IMR-90 (cell line): ENCODE measurements at places on chromosomes 5 and 9.

GRCh38 chr9:127773272-127773671 lies 5.2 kb downstream of the SH2D3C start:
- no peak for DNase-seq

DNA sequence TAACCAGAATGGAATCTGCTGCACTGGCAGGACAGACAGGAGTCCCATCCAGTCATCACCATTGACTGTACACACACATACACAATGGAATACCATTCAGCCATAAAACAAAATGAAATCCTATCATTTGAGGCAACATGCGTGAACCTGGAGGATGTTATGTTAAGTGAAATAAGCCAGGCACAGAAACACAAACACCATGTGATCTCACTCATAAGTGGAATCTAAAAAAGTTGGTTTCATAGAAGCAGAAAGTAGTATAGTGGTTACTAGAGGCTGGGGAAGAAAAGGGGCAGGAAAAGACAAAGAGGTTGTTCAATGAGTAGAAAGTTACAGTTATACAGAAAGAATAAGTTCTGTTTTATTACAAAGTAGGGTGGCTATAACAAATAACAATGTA lies 884.0 kb upstream of the ACO1 start:
- no peak for DNase-seq

GRCh38 chr9:137606734-137607138 lies 1.2 kb downstream of the ARRDC1 start:
- no peak for DNase-seq

DNA sequence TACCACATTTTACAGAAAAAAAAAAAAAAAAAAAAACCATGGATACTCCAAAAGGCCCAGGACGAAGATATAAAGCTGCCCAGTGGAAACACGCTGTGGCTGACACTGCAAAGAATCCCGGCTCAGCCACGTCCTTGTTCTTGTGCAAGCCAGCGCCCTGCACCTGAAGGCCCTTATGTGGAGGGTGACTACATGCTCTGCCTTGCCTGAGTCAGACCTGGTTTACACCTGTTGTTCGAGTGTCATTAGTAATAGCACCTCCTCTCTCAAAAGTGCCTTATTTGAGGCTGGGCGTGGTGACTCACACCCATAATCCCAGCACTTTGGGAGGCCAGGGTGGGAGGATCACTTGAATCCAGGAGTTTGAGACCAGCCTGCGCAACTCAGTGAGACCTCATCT lies 54.3 kb upstream of the ZSWIM6 start:
- no peak for DNase-seq

DNA sequence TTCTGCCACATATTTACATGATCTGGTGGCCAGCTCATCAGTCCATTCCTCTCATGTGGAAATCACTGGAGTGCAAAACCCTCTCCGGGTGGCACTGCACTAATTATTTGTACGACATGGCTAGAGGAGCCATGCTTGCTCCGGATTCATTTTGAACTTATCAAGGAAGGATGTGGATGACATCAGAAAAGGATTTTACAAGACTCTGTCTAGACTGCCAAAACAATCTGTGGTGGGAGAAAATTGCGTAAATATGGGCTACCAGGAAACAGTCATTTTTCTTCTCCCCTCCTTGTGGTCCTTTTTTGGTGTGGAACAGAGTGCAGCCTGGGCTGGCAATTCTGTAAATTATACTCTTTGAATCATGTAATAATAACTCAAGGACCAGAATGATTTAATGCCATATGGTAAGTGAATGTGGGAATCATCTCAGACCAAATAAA lies 123.4 kb upstream of the IFNE start:
- DNase-seq, result peak; percentile 88

GRCh38 chr5:50768634-50769033 lies 102.2 kb downstream of the PARP8 start:
- DNase-seq, result no peak

GRCh38 chr9:3862561-3862960 lies 336.8 kb upstream of the RFX3 start:
- no peak for DNase-seq

- DNase-seq, result no peak
Observed at GRCh38 chr5:90347462-90347861, 62.1 kb downstream of the CETN3 start.

GRCh38 chr5:143890487-143890886 lies 78.5 kb downstream of the HMHB1 start:
- no peak for DNase-seq

DNA sequence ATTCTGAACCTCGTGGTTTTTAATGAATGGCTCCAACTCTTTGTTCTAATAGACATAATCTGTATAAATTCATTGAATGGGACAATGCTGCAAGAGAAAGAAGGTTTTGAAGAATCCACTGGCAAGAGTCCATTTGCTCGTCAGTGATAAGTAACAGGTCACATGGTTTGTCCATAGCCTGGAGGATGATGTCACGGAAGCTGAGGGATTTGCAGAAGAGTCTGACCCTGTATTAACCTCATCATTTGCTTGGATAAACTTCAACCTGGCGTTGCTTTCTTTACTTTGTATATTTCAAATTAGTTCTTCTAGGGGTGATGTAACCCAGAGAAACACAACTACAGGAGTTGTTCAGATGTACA lies 197.4 kb downstream of the GAS1 start:
- peak; percentile 94 for DNase-seq

- DNase-seq, result peak; percentile 73
Observed at GRCh38 chr9:124551472-124552272, 44.5 kb upstream of the NR5A1 start.

- DNase-seq, result no peak
Observed at GRCh38 chr9:136528716-136529341, 17.0 kb downstream of the NOTCH1 start.

- DNase-seq, result peak; percentile 36
Observed at GRCh38 chr5:34957857-34958690, 28.7 kb downstream of the DNAJC21 start.

GRCh38 chr5:174312641-174313040 lies 267.1 kb downstream of the NSG2 start:
- no peak for DNase-seq

DNA sequence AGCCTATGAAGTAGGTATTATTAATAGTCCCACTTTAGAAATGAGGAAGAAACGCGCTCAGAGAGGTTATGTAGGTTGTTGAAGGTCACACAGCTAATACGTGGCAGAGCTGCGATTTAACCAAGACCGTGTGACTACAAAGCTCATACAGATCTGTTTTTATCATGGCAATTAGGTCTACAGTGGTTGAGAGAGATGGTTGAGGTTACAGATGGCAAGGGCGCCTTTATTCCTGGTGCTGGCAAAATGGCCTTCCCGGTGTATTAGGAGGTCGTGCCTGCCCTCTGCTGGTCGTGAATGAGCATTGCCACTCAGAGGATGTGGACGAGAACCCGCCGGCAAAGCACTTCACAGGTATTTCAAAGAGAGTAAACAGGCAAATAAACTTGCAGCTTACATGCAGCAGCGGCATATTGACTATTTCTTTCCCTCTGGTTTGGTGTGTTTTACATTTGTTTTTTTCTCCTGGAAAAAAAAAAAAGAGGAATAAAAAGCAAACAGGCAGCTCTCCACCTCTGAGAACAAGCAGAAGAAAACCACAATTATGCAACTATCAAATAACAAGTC lies 65.3 kb upstream of the EGFLAM start:
- peak; percentile 53 for DNase-seq

DNA sequence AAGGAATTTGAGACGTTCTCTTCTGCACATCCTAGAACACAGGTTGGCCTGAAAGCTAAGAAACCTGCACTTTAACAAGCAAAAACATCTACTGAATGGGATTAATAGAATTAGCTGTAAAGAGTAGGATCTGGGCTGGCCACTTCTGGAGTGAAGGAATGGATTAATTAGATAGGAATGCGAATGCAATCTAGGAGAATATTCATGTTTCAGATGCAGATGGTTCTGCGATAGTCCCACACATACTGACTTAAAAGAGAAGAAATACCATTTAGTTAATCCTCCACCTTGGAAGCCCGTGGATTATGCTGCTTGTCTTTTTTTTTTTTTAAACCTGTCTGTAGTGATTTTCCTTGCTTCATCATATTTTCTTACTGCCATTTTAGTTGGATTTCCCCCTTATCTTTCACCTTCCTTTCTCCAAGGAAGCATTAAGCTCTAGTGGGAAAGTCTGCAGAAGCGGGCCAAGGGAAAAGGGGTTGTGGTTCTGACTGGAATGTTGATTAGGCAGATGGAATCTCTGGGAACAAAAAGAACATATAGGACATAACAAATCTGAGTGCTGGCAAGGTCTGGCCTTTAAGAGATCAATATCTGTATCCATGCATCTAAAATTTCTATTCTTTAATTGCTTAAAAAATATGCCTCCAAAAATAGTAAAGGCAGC lies 152.4 kb downstream of the ALDH1A1 start:
- DNase-seq, result no peak

DNA sequence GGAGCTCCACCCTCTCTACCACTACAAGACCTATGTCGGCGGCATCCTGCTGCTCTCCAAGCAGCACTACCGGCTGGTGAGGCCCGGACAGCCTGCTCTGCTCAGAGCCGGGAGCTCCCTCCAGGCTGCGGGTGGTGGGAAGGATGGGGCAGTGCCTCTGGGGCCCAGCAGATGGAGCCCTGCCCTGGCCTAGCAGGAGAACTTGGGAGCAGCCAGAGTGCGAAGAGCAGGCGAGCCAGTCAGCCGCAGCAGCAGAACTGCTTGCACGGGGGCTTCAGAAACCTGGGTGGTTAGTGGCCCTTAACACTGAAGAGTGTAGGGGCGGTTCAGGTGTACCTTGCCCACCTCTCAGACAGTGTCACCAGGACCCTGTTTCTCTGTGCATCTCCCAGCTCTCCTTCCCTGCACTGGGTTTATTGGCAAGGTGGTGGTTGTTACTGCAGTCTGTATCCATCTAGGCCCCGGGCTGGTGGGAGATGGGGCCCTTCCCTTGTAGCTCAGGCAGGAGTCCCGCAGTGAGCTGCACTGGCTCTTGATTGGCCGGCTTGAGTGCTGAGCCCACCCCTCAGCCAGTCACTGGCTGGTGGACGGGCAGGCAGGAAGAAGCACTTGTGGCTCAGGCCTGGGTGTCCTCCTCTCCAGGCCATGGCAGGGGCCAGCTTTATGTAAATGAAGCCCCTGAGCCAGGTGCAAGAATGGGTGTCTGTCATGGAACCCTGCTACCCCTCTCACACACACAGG lies 7.7 kb downstream of the B4GALT7 start:
- DNase-seq, result peak; percentile 76

DNA sequence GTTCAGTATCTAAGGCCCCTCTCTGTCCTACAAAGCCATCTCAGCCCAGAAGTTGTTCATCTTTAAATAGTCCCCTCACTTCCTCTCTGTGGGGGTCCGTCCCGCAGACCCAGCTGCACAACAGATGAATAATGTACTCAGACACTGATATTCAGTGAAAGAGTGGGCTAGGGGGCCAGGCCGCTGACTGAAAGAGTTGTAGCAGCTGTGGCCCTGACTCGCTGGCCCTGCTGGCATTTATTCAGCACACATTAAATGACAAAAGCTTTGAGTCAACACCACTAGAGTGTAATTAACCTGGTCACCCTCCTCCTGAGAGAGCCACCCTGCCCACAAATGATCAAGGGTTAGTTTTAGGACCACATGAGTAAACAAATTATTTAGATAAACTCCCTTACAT lies 76.3 kb downstream of the MED10 start:
- DNase-seq, result no peak

- DNase-seq, result peak; percentile 24
Observed at GRCh38 chr9:3863686-3864085, 337.9 kb upstream of the RFX3 start.

DNA sequence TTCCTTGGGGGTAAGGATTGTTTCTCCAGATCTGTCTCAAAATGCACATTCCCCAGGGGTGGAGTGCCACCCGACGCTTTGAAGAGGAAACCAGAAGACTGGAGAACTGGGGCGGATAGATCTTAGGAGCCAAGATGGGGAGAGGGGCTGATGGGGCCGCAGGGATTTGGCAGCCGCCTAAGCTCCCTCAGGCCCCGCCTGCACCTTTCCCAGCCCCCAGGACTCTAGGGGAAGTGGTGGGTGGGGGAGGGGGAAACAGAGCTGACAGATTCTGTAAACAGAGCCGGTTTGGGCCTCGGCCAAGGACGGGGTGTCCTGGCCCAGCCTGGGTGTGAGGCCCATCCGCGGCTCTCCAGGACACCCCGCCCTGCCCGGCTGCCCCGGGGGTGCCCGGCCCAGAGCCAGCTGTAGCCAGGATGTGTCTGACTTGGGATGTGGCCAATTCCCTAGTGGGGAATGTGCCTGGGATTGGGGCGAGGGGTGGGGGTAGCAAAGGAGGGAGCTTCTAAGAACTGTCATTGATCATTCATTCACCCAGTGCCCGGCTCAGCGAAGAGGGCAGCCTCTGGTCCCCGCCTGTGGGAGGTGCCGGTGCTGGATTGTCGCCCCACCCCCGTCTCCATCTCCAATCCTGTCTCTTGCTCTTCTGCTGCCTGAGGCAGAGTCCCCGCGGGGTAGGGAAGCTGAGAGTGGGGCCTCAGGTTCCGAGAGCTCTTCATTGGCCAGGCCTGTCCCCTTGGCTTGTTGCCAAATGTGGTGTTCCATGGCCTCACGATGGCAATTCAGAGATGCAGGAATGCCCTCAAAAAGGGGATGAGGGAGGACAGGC lies 54.8 kb upstream of the CDKN2AIPNL start:
- DNase-seq, result peak; percentile 55

- no peak for DNase-seq
Observed at GRCh38 chr5:83654427-83654994, 66.1 kb downstream of the HAPLN1 start.

GRCh38 chr5:82679660-82680059 lies 397.5 kb downstream of the TMEM167A start:
- DNase-seq, result no peak

- DNase-seq, result no peak
Observed at GRCh38 chr5:82747986-82748385, 329.2 kb downstream of the TMEM167A start.

GRCh38 chr5:119383008-119383407 lies 27.2 kb downstream of the TNFAIP8 start:
- no peak for DNase-seq

- DNase-seq, result no peak
Observed at GRCh38 chr9:95970317-95970716, 94.8 kb downstream of the ERCC6L2 start.

DNA sequence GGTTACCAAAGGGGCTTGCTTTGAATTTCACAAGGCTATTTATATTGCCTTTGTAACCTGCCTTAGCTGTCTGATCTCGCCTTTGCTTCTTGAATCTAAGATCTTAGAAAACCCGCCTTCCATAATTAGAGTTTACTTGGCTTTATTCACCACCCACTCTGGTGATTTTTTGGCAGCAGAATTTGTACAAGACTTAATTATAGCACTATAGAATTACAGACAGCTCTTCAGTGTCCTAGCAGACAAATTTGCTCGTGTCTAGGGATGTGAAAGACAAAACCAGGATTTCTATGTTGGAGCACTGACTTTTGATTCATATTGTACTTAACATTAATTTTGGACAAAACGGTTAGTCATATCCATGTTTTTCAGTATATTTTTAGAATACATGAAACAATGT lies 306.6 kb downstream of the ADGRV1 start:
- DNase-seq, result no peak

GRCh38 chr9:27385606-27386322 lies 88.8 kb upstream of the EQTN start:
- DNase-seq, result no peak

DNA sequence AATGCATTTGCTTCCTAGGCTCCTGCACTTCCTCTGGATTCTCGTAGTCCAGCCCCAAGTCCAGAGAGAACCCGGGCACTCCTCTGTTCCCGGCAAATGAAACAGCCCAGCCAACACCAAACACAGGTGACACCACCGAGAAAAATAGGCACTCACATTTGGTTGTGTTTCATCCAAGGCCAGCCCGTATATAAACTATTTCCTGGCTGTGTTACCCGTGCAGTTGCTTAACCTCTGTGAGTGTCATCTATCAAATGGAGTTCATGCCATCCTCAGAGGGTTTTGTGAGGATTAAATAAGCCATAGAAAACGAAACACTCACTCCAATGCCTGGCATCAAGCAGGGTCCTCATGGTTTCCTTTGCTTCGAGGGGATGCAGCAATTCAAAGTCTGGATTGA lies 115.2 kb downstream of the BOD1 start:
- no peak for DNase-seq
